Islet precursor cell (in vitro differentiated cells): ENCODE measurements at places on chromosomes 7 and 10.

DNA sequence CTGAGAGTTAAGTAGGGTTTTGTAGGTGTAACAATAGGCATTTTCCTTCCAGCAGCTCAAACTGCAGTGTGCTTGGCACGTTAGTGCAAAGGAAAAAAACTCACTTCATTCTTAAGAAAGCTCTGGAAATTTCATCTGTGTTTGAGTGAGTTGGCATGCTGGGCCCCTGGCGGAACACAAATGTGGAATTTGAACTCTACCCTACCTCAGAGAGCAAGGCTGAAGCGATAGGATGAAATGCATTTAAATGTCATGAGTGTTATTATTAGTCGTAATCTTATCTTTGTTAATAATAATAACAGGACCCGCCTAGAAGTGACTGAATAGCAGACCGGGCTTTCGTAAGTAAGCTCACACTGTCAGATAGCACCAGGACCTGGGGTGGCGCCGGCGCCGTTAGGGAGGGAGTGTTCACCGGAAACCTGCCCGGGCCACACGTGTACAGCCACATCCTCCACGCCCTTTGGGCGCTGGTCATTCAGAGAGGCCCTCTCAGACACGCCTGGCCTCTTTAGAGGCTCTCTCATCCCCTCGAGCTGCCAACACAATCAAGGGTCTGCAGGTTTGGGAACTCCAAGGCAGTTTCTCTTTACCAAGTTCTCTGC, 63.5 kb downstream of the GRK5 start:
- peak; percentile 58 for DNase-seq

- DNase-seq = no peak
Observed at GRCh38 chr7:130649004-130649790, 19.4 kb downstream of the COPG2 start.

DNA sequence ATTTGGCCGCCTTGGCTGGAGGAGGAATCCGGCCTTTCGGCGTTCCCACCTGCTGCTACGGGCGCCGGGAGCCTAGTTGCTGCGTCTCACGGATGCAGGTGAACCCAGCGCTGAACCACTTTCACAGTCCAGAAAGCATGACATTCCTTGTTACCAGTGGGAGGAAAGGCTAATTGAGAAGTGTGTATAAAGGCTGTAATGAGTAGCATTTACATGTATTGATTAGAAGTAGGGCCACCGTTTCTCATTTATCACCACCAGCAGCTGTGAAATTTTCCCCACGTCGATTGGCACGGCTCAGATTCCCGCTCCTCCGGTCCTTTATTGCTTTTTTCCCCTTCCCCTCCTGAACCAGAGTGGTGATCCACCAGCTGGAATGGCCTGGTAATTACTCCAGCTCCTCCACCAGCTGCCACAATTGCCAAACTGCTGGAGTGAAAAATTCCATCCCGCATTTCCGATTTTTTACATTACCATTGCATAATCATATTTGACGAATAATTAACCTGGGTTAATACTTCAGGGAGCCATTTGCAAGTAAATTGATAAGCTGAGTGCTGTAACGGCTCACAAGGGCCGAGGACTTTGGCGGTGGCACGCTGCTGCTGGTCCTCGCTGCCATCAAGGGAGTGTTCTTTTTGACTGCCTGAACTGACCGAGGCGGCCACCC, 153.3 kb downstream of the POU6F2 start:
- DNase-seq = no peak

DNA sequence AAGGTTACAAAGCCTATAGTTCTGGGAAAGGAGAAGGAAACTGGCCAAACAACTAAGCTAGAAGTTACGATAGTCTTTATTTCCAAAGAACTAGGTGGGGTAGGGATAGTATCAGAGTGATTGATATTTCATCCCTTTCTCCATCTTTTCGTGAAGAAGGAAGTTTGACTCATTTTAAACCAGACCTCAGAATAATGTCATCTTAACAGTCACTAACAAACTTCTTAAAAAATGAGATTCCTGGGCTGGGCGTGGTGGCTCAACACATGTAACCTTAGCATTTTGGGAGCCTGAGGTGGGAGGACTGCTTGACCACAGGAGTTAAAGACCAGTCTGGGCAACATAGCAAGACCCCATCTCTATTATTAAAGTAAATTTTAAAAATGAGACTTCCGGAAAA, 69.4 kb downstream of the ARL4A start:
- no peak for DNase-seq

DNA sequence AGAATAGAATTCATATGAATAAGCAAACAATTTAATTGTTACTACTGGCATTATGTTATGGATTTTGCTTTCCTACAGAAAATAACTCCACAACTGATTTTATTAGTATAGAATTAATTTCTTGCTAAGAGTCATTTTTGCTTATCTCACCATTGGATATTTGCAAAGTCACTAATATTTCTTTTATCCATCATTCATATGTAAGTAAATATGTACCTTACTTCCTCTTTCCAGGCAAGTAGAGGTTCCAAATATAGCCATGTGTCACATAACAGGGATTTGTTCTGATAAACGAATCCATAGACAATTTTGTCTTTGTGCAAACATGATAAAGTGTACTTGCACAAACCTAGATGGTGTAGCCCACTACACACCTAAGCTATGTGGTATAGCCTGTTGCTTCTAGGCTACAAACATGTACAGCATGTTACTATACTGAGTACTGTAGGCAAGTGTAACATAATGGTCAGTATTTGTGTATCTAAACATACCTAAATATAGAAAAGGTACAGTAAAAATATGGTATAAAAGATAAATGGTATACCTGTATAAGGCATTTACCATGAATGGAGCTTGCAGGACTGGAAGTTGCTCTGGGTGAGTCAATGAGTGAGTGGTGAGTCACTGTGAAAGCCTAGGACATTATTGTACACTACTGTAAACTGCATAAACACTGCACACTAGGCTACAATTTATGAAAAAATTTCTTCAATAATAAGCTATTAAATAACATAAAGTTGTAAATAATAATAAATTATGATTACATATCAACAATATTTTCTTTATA, 18.3 kb downstream of the KLLN start:
- no peak for DNase-seq

DNA sequence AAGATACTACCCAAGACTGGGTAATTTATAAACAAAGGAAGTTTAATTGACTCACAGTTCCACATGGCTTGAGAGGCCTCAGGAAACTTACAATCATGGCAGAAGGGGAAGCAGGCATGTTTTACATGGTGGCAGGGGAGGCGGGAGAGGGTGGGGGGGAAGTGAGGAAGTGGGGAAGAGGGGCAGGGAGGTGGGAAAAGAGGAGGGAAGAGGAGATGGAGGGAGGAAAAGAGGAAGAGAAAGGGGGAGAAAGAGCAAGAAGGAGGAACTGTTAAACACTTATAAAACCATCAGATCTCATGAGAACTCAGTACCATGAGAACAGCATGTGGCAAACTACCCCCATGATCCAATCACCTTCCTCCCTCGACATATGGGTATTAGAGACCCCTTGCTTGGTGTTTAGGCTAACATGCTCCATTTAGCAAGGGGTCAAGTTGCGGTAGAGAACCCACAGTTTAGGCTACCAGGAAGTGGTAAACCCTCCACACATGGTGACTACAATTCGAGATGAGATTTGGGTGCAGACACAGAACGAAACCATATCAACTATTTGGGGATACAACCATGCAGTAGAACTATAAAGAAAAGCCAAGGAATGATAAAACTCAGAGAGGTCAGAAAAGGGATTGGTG, 3.5 kb upstream of the LMBR1 start:
- DNase-seq = no peak

- no peak for DNase-seq
Observed at GRCh38 chr7:135553346-135553745, 4.4 kb upstream of the NUP205 start.

DNA sequence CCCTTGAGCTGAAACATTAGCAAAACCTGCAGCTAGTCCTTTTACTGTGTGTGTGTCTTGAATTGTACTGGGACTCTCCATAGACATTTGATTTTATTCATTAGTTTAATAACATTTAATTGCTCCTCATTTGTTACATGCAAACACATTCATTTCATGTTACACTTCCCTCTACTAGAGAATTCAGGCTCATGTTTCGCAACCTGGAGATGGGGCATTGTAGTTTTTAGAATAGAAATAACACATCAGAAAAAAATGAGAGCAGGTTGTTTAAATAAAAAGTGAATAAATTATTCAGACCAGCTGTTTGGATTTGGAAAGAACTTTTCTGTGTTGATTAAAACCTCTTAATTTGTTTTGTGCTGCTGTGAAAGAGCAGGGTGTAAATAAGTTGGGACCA, 243.9 kb downstream of the ETV1 start:
- DNase-seq = no peak

DNA sequence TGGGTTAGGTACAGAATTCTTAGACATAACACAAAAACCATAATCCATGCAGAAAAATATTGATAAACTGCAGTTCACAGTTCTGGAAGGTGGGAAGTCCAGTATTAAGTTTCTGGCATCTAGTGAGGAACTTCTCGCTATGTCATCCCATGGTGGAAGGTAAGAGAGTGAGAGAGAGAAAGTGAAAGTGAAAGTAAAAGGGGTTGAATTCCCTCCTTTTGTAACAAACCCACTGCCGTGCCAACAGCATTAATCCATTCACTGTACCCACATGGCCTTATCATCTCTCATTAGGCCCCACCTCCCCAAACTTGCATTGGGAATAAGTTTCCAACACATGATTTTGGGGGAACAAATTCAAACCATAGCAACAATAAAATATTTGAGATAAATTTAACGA, 17.1 kb downstream of the ZNF485 start:
- DNase-seq = no peak

DNA sequence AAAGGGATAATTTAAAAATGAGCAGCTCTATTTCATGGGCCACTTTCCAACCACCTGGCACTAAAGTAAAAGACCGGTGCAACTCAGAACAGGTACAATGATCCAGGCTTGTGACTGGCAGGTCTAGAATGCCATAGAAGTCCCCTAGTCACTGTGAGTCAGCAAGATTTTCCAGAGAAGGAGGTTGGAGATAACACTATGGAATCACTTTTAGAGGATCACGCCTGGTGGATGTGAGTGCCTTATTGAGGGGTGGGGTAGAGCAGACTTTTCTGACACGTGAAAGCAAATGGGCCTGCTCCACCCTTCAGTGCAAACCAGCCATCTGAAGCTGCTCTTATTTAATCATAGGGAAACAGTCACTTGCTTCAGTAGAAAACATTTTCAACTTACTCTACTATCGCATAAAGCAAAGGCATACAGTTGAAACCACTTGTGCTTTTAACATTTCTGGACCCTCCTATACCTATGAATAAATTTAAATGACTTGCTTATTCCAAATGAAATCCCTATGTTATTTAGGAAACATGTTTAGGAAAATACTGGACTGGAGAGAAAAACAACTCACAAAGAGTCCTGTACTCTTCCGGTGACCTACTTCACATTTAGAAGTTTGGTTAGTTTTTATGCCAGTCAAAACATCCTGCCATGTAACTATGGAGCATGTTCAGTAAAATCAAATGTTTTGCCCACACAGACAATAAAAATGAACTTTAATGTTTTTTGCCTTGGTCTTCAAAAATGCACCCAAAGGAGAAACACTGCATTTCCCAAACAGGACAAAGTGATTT, 21.5 kb upstream of the AKR1C1 start:
- peak; percentile 59 for DNase-seq

GRCh38 chr7:134708692-134709091, 62.0 kb downstream of the BPGM start:
- DNase-seq = no peak

- no peak for DNase-seq
Observed at GRCh38 chr7:38550836-38551235, 80.3 kb downstream of the AMPH start.

DNA sequence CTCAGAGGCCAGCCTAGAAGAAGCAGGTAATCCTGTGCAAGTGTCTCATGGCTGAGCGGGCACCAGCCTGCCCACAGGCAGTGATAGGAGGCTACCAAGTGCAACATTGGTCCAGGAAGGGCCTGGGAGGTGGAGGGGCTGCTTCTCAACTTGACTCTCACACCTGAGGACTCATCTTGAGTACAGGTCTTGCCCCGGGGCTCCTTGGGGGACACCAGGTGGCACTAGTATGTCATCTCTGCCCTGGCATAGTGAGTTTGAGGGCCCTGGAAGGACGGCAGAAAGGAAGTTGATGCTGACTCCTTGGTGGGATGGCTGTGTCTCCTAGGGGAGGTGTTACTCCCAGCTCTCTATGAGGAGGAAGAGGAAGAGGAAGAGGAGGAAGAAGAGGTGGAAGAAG, 2.3 kb downstream of the CCDC136 start:
- no peak for DNase-seq

GRCh38 chr7:127413962-127414361, 21.5 kb upstream of the ZNF800 start:
- DNase-seq = no peak

DNA sequence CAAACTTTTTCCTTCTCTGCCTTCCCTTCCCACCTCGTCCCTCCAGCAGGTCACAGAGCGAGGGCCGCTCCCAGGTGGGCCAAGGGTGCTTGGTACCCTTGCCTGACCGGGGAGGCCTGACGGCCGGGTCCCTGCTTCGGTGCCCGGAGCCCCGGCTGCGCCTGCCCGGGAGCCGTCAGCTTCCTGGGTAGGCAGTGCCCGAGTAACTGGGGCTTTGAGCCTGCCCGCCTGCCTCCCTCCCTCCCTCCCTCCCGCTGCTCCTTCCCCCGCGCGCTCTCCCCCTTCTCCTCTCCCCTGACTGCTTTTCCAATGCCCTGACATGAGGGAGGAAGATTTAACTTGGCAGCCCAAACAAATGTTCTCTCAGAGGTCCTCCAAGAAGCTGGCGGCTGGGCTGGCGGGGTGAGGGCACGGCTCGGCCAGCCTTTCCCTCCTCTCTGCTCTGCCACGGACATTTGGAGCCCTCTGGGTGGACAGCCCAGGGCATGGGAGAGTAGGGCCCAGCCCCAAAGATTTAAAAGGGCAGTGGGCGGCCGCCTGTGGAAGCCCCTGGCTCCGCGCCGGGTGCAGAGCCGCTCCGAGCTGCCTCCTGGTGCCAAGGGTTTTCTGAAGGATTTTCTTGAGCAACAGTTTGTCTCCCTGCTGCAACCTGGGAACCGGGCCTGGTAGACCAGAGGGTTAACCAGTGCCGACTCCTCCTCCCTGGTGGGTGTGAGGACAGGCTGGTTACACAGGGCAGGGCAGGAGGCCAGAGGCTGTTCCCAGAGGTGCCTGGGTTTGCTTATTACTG, 2.0 kb downstream of the ZMIZ1 start:
- peak; percentile 89 for DNase-seq

GRCh38 chr7:96284835-96285234, 37.1 kb downstream of the SLC25A13 start:
- DNase-seq = no peak

GRCh38 chr7:77316219-77316978, 99.8 kb downstream of the GSAP start:
- DNase-seq = no peak

- peak; percentile 72 for DNase-seq
Observed at GRCh38 chr7:108079648-108080591, 50.2 kb downstream of the LAMB4 start.

DNA sequence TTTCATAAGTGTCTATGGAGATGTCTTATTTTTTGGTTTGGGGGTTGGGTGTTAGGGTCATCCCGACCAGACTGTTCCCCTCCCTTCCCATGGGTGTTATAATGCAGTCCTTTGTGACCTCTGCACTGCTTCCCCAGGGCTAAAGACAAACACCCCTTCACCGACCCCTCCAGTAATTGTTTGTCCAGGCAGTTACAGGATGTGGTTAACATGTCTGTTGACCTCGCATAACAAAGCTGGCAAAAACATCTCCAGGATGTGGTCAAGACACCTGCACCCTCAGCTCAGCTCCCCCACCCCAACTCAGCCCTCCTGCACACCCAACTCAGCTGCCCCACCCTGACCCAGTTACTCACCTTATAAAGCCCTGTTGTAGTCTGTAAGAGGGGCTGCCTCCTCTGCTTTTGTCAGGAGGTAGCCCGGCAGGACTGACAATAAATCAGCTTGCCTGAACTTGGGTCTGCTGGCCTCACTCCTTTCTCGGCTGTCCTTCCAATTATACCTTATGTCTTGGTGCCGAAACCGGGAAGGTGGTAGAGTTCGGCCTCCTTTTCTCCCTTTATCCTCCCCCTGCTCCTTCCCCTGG, 102.2 kb downstream of the ZNF92 start:
- DNase-seq = peak; percentile 71
